ENCODE measurements at places on chromosomes 6 and 20.

DNA sequence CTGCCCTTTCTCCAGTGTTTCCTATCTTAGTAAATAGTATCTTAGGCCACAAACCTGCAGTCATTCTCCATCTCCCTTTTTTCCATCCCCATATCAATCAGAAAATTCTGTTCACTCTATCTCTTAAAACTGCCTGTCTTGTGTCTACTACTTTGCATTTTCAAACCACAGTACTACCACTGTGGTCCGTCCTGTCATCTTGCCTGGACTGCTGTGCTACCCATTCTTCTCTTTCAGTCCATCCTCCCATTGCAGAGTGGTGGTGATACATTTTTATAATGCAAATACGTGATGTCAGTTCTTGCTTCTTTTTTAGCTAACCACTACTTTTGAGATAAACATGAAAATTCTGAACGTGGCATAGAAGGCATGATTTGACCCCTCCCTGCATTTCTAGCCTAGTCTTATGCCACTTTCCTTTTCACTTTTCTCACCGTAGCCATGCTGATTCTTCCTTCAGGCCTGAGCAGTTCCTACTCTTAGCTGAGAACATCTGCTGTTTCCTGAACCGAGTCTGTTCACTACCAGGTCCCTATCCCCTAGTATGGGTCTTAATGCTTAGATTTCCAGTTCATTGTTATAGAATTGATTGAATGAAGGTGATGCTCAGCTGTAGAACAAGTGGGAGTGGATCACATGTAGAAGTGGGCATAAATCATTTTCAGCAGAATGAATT, 13.8 kb downstream of the TBPL1 start:
- no peak for DNase-seq

DNA sequence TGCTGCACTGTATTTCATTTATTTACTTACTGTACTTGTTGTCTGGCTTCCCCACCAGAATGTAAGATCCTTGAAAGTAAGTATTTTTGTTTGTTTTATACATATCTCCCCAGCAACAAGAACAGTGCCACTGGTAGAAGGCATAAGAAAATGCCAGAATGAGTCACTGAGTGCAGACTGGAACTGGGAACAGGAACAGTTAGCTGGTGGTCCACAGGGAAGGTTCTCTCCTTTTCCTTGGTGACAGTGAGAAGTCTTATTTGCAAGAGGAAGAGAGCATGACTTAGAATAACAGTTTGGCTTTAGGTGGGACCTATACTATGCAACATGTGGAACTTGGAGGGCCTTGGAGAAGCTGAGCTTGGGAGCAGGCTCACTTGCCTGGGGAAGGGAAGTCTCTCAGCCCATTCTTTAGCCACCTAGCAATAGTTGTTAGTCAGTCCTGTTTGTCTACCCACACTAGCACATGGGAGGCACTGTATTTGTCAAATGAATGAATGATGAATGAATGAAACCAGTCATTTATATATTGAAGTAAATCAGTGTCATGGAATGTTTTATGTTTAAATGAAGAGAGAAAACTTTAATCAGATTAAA, 203.5 kb downstream of the KCNQ5 start:
- DNase-seq = no peak

- DNase-seq = no peak
Measured at GRCh38 chr6:42904467-42904866, 11.4 kb upstream of the PTCRA start.

- DNase-seq = no peak
Measured at GRCh38 chr6:43304361-43304760, 4.3 kb downstream of the CRIP3 start.

GRCh38 chr6:36860126-36860525, 14.5 kb downstream of the PPIL1 start:
- no peak for DNase-seq
